ENCODE measurements at places on chromosomes 2 and 18. TPM values are rescaled to one million over a fixed set of nuclear protein-coding genes. Genes with fewer than 3 reads are reported as not detected.
A peak's percentile ranks its signal among the peaks of the same experiment; 100 is the strongest.

DNA sequence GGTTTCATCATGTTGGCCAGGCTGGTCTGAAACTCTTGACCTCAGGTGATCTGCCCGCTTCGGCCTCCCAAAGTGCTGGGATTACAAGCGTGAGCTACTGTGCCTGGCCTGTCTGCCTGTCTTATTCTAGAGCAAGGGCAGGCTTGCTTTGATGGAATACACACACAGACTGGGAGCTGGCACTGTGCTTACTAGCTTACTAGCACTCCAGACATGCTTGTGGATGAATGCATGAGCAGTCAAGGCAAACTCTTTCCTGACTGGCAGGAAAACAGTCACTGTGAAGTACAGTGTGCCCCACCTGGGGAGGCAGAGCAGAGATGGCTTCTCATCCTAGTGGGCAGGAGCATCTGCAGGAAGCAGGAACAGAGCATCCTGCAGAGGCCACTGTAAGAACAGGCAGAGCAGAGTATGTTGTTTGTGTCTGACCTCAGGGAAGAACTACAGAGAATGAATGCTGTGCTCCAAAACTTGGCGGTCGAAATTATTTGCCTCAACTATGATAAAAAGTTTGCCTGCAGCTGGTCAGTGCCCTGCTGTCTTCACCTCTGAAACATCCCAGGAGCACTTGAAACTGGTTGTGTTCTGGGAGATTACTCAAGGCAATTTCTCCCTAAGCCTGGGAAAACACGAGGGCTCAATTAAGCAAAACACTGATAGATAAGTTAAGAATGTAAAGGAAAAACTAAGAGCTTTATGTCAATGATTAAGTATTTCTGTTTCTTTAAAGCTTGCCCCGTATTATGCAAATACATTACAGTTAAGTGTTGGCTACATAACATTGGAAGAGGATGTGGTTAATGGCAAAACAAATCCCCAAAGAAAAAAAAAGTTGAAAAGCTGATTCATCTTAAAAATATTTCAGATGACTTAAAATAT is 102.4 kb downstream of the VAPA start:
- no peaks in the 10 kb centered on the region for H3K36me3 ChIP-seq
- DNase-seq = no peak
- H3K4me3 ChIP-seq = no peak overlapping the region
- peak overlapping the region; percentile 74 for H3K27ac ChIP-seq
- H3K4me1 ChIP-seq = peaks cover 34% of the 10 kb centered on the region
- H3K27me3 ChIP-seq = no peaks in the 10 kb centered on the region

GRCh38 chr2:134169788-134170187 is 84.1 kb upstream of the MGAT5 start:
- no peak overlapping the region for H3K27ac ChIP-seq
- no peaks in the 10 kb centered on the region for H3K36me3 ChIP-seq
- no peak overlapping the region for H3K4me3 ChIP-seq
- H3K27me3 ChIP-seq = no peaks in the 10 kb centered on the region

GRCh38 chr18:74692367-74693013 is 94.8 kb downstream of the ZNF407 start:
- H3K4me1 ChIP-seq = no peaks in the 10 kb centered on the region
- no peak overlapping the region for H3K4me3 ChIP-seq
- H3K27ac ChIP-seq = no peak overlapping the region

GRCh38 chr18:54830260-54830659 is 2.0 kb downstream of the RAB27B start:
- peaks cover 14% of the 10 kb centered on the region for H3K4me1 ChIP-seq
- H3K27me3 ChIP-seq = no peaks in the 10 kb centered on the region
- DNase-seq = no peak
- no peaks in the 10 kb centered on the region for H3K36me3 ChIP-seq

DNA sequence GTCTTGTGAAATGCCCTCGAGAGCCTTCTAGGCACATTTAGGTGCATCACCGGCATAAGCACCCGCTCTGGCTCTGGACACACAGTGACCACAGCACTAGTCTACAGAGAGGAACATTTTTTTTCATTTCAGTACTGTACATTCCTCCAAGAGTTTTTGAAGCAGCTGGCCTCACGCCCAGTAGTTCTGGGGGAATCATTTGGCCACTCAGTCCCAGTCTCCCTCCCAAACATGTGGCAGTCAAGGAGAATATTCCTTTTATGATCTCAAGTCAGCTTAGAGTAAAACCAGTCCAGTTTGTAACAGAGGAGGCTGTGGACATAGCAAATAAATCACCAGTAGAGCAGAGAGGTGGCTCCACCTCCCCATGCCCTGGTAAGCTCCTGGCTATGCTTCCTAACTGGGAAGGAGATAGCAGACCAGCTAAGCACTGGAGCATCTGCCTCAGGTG is 48.1 kb downstream of the KCNE4 start:
- no peak overlapping the region for H3K4me3 ChIP-seq
- H3K36me3 ChIP-seq = no peaks in the 10 kb centered on the region
- DNase-seq = no peak
- no peak overlapping the region for H3K27ac ChIP-seq
- no peaks in the 10 kb centered on the region for H3K27me3 ChIP-seq

DNA sequence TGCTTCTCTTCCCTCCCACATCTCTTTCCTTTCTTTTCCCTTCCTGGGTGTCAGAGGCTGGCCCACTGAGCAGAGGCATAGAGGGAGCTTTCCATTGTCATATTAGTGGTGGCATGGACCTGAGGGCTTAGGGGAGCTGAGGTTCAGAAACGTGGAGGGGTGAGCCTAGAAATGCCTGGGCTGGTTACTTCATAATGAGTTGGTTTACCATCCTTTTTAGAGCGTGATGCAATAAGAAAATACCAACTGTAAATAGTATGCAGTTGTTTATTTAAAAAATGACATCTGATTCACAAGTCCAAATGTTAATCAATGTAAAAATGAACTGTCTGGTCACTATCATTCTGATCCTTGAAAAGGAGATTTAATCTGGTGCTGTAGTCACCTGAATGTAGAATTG is 46.3 kb downstream of the MYO1B start:
- no peak overlapping the region for H3K27ac ChIP-seq
- no peaks in the 10 kb centered on the region for H3K36me3 ChIP-seq
- H3K4me3 ChIP-seq = no peak overlapping the region

DNA sequence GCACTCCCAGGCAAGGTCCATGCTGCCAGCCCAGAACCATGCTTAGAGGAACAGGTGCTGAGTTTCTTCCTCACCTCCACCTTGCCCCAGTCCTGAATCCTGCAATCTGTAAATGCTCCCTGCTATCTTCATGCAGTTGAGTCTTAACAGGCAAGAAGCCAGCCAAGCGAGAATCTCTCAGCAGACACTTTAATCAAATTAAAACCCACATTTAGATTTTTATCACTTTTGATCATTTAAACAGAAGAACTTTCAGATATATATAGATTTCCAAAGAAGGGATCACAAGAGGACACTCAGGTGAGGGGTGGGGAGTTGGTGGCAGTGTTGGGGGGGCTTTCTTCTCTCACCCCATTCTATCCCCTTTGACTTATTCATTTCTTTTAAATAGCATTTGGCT is 25.9 kb upstream of the LBH start:
- H3K27me3 ChIP-seq = no peaks in the 10 kb centered on the region
- H3K27ac ChIP-seq = no peak overlapping the region
- no peak for DNase-seq
- H3K4me1 ChIP-seq = no peaks in the 10 kb centered on the region
- H3K36me3 ChIP-seq = no peaks in the 10 kb centered on the region

GRCh38 chr18:26134107-26134506 is 438 bp downstream of the PSMA8 start:
- DNase-seq = no peak
- H3K27ac ChIP-seq = no peak overlapping the region
- H3K4me3 ChIP-seq = no peak overlapping the region
- no peaks in the 10 kb centered on the region for H3K27me3 ChIP-seq
- H3K4me1 ChIP-seq = no peaks in the 10 kb centered on the region
- no peaks in the 10 kb centered on the region for H3K36me3 ChIP-seq

DNA sequence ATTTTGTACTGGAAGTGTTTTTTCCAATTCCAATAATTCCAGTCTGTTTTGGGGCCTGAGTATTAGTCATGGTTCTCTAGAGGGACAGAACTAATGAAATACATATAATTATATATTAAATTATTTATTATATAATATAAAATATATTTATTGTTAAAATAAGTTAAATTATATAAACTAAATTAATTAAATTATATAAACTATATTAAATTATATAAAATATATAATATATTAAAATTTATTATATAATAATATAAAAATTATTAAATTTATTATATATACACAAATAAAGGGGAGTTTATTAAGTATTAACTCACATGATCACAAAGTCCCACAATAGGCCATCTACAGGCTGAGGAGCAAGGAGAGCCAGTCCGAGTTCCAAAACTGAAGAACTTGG is 253.4 kb upstream of the NETO1 start:
- H3K36me3 ChIP-seq = no peaks in the 10 kb centered on the region
- no peaks in the 10 kb centered on the region for H3K27me3 ChIP-seq
- H3K27ac ChIP-seq = no peak overlapping the region
- no peaks in the 10 kb centered on the region for H3K4me1 ChIP-seq

DNA sequence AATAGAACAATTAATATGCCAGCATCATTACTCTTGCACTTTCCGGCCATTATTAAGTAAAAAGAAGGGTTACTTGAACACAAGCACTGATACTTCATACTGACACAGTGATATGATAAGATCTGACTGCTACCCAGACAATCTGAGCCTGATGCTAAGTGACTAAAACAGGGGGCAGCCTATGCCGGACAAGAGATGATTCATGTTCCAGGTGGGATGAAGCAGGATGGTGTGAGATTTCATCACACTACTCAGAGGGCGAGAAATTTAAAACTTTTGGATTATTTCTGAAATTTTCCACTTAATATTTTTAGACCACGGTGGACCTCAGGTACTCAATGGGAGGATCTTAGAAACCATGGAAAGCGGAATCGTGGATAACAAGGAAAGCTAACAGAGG is 61.7 kb downstream of the LIPG start:
- H3K36me3 ChIP-seq = no peaks in the 10 kb centered on the region
- no peak overlapping the region for H3K27ac ChIP-seq
- H3K4me1 ChIP-seq = peaks cover 16% of the 10 kb centered on the region
- H3K4me3 ChIP-seq = no peak overlapping the region
- no peaks in the 10 kb centered on the region for H3K27me3 ChIP-seq
- DNase-seq = peak; percentile 7

- no peaks in the 10 kb centered on the region for H3K27me3 ChIP-seq
- no peak overlapping the region for H3K4me3 ChIP-seq
- DNase-seq = no peak
- H3K36me3 ChIP-seq = peaks cover 14% of the 10 kb centered on the region
- H3K27ac ChIP-seq = no peak overlapping the region
- no peaks in the 10 kb centered on the region for H3K4me1 ChIP-seq
These were observed 90.2 kb upstream of the TWSG1 start for GRCh38 chr18:9244376-9244775.

- peaks cover 25% of the 10 kb centered on the region for H3K4me1 ChIP-seq
- no peak overlapping the region for H3K27ac ChIP-seq
- DNase-seq = no peak
These were observed 93.8 kb upstream of the LDAH start for GRCh38 chr2:20916604-20917286.

DNA sequence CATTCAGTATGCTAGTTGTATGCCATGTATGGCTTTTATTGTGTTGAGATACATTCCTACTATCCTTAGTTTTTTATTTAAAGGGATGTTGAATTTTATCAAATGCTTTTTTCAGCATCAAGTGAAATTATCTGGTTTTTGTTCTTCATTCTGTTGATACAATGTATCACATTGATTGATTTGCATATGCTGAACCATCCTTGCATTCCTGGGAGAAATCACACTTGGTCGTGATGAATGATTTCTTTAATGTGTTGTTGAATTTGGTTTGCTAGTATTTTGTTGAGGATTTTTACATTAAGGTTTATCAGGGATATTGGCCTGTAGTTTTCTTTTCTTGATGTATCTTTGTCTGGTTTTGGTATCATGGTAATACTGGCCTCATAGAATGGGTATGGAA is 49.7 kb downstream of the CD28 start:
- H3K4me3 ChIP-seq = no peak overlapping the region
- DNase-seq = no peak
- no peak overlapping the region for H3K27ac ChIP-seq
- no peaks in the 10 kb centered on the region for H3K36me3 ChIP-seq
- no peaks in the 10 kb centered on the region for H3K27me3 ChIP-seq
- no peaks in the 10 kb centered on the region for H3K4me1 ChIP-seq

GRCh38 chr2:63639344-63639743 is 50.6 kb downstream of the MDH1 start:
- H3K4me3 ChIP-seq = no peak overlapping the region
- H3K4me1 ChIP-seq = no peaks in the 10 kb centered on the region
- no peaks in the 10 kb centered on the region for H3K36me3 ChIP-seq

- H3K36me3 ChIP-seq = no peaks in the 10 kb centered on the region
- no peaks in the 10 kb centered on the region for H3K4me1 ChIP-seq
- H3K4me3 ChIP-seq = no peak overlapping the region
- H3K27ac ChIP-seq = no peak overlapping the region
- no peaks in the 10 kb centered on the region for H3K27me3 ChIP-seq
- DNase-seq = no peak
These were observed 52.1 kb downstream of the PSTPIP2 start for GRCh38 chr18:46019936-46020335.

CDKL4 gene
- 2.7 TPM for total RNA-seq

GDF7 gene
- 9.3 TPM for total RNA-seq

ACADL gene
- total RNA-seq = 10.6 TPM

TMEM169 gene
- total RNA-seq = not detected

FOXI3 gene
- not detected for total RNA-seq

GKN1 gene
- not detected for total RNA-seq

MPHOSPH10 gene
- total RNA-seq = 21.6 TPM
